ENCODE measurements at places on chromosomes 3 and 15. TPM values are rescaled to one million over a fixed set of nuclear protein-coding genes. Genes with fewer than 3 reads are reported as not detected.

UQCC5 gene
- 4.8 TPM for total RNA-seq

ISLR gene
- total RNA-seq = 0.13 TPM

GPR156 gene
- under 0.01 TPM for total RNA-seq

ZNF662 gene
- 1.0 TPM for total RNA-seq

SLC24A5 gene
- total RNA-seq = not detected

GLDN gene
- total RNA-seq = not detected

CCDC39 gene
- total RNA-seq = under 0.01 TPM

All from dermis microvascular lymphatic vessel endothelial cell (primary cell).